ENCODE measurements at places on chromosomes 12 and 14. TPM values are rescaled to one million over a fixed set of nuclear protein-coding genes. Genes with fewer than 3 reads are reported as not detected.

Gene TAS2R14
- 1.8 TPM for total RNA-seq

Gene ZNF84
- total RNA-seq, result 16.2 TPM

Gene MTA1
- total RNA-seq, result 138 TPM

DNA sequence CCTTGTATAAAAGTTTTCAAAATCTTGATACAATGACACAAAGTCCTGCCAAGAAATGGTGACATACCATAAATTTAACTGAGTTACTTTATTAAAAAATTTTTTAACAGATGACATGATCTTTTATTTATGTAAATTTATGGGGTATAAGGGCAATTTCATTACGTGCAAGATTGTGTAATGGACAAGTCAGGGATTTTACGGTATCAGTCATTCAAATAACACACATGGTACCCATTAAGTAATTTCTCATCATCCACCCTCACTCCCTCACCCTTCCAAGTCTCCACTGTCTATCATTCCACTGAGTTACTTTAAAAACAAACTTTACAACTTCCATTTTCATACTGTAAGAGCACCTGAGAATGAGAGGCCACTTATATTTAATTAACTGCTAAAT, 37.4 kb downstream of the SPTLC2 start:
- DNase-seq, result no peak
- no peaks in the 10 kb centered on the region for H3K27me3 ChIP-seq
- H3K4me3 ChIP-seq, result no peak overlapping the region
- H3K36me3 ChIP-seq, result peaks cover 4% of the 10 kb centered on the region
- H3K27ac ChIP-seq, result no peak overlapping the region

DNA sequence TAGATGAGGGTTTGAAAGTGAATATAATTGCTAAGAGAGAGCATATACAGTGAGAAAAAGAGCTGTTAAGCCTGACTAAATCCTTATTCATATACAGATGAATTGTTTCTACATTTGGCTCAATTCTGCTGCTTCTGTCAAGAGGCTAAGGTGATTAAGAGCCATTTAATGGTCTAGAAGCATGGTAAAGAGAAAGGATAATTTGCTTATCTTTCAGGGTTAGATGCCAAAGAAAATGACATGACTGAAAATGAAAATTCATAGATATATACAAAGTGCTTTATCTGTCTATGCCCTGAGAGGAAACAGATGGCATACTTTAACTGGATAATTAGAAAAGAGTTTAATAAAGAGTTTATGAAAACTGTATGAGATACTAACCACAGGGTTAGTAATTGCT, 834.9 kb downstream of the SLC6A15 start:
- H3K4me1 ChIP-seq, result no peaks in the 10 kb centered on the region
- no peak overlapping the region for H3K27ac ChIP-seq
- H3K36me3 ChIP-seq, result no peaks in the 10 kb centered on the region
- no peaks in the 10 kb centered on the region for H3K27me3 ChIP-seq
- no peak overlapping the region for H3K4me3 ChIP-seq

DNA sequence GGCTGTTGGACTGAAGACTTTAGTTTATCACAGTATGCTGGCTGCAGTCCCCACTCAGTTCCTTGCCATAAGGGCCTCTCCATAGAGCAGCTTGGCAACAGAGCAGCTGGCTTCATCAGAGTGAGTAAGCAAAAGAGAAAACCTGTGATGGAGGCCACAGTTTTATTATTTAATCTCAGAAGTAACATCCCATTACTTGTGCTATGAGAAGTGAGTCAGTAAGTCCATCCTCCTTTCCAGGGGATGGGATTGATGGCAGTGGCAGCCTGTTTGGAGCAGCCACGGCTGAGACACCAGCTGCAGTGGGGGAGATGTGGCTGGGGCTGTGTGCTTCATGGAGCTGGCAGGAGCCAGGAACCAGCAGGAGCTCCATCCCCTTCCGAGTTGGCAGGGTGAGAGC, 138.5 kb upstream of the SRRM4 start:
- no peak for DNase-seq
- H3K4me3 ChIP-seq, result no peak overlapping the region
- no peaks in the 10 kb centered on the region for H3K4me1 ChIP-seq
- no peaks in the 10 kb centered on the region for H3K27me3 ChIP-seq

DNA sequence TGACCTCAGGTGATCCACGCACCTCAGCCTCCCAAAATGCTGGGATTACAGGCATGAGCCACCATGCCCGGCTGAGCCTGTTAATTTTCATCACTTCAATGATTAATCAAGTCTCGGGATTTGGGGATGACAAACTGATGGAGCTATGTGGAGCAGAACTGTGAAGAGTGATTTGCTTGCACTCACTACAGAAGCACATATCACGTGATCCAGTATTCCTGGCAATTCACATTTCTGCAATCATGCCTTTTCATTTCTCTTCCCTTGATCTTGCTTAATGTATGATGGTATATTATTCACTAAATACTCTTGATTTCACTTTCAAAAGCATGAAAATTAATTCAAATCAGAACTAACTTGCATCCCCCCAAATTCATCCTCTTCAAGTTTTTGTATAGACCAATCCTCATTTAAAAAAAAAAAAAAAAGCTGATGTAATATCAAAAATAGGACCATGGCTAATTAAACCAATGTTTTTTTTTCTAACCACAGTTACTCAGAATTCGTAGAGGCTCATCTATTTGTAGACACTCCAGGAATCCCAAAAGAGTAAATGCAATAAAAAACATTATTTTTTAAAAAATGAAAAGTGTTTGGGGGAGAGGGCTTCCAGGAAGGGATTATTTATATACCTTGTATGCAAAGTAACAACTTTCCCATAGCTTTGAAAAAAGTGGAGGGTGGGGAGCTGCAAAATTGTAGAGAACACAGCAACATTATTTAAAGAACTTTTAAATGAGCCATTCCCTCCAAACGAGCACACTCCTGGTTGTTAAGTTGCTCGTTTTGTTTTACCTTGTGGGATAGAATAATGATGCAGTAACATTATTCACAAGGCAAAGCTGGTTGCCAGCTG, 7.0 kb upstream of the ATXN2 start:
- no peaks in the 10 kb centered on the region for H3K27me3 ChIP-seq
- H3K27ac ChIP-seq, result no peak overlapping the region
- no peaks in the 10 kb centered on the region for H3K4me1 ChIP-seq

- no peak overlapping the region for H3K4me3 ChIP-seq
- no peak overlapping the region for H3K27ac ChIP-seq
- no peak for DNase-seq
- no peaks in the 10 kb centered on the region for H3K36me3 ChIP-seq
Measured at GRCh38 chr12:74415633-74416032, 122.0 kb upstream of the ATXN7L3B start.

DNA sequence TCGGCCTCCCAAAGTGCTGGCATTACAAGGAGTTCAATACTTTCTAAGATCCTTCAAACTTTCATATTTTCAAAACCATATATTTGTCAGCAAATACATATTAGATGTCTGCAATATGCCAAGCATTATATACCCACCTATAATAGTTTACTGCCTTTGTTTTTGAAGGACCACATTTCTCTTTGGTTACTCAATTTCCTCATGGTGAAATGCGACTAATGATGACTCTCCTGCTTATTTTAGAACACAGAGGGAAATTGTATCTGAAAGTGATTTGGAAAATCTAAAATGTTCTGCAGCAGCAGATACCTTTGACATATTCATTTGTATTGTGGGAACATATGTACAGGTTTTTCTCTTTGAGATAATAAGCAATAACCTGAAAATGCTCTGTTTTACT, 2.7 kb upstream of the CNTN1 start:
- H3K4me1 ChIP-seq, result no peaks in the 10 kb centered on the region
- H3K27me3 ChIP-seq, result peaks cover 4% of the 10 kb centered on the region
- H3K36me3 ChIP-seq, result no peaks in the 10 kb centered on the region
- H3K4me3 ChIP-seq, result no peak overlapping the region

GRCh38 chr12:57092876-57093414, 4.0 kb downstream of the NAB2 start:
- DNase-seq, result no peak
- H3K27me3 ChIP-seq, result no peaks in the 10 kb centered on the region
- H3K4me1 ChIP-seq, result peaks cover 38% of the 10 kb centered on the region
- peak overlapping the region; percentile 84 for H3K27ac ChIP-seq
- H3K4me3 ChIP-seq, result peak overlapping the region; percentile 75
